ENCODE measurements at places on chromosomes 13 and 19. TPM values are rescaled to one million over a fixed set of nuclear protein-coding genes. Genes with fewer than 3 reads are reported as not detected.

- peak; percentile 79 for DNase-seq
Observed at GRCh38 chr19:41872775-41873647, 4.1 kb upstream of the CD79A start.

DNA sequence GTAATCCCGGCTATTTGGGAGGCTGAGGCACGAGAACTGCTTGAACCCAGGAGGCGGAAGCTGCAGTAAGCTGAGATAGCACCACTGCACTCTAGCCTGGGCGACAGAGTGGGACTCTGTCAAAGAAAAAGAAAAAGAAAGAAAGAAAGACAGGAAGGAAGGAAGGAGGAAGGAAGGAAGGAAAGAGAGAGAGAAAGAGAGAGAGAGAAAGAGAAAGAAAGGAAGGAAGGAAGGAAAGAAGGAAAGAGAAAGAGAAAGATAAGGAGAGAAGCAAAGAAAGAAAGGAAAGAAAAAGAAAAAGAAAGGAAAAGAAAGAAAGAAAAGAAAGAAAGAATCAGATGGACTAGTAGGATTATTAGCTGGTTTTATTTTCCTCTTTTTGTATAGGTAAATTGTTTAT is 22.8 kb downstream of the ZNF541 start:
- DNase-seq = no peak

- no peak for DNase-seq
Observed at GRCh38 chr19:19451429-19452242, 46.2 kb downstream of the GATAD2A start.

- peak; percentile 75 for DNase-seq
Observed at GRCh38 chr13:42594481-42595252, 20.7 kb downstream of the TNFSF11 start.

The ZNF573 gene
- total RNA-seq = 4.8 TPM

Data from dermis blood vessel endothelial cell (primary cell).